Activated CD4-positive, CD25-positive, alpha-beta regulatory T cell treated with anti-CD3 and anti-CD28 coated beads, Interleukin-2, amount 50 U/mL, for 16 hours (primary cell): ENCODE measurements at places on chromosomes 12 and 14.

DNA sequence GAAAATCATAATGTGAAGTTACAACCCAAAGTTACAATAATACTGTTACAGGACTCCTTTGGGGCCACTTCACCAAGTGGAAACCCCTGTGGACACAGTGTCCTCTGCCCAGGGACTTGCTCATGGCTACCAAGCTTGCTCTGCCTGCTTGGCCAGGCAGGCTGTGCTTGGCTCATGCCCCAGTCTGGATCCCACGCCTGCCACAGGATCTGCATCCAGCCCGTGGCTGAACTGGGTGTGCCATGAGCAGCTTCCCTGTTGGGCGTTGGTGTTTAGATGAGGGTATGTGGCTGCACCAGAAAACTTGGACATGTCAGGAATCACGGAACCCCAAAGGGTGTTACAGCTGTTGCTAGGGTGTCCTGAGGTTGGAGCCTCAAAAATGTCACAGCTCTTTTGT, 820.9 kb downstream of the SLC6A15 start:
- no peak for DNase-seq

GRCh38 chr14:55746558-55746957, 166.6 kb downstream of the KTN1 start:
- DNase-seq, result no peak

- no peak for DNase-seq
These were observed 111.4 kb downstream of the ZFP36L1 start for GRCh38 chr14:68681256-68682011.

GRCh38 chr14:51185754-51186153, 54.3 kb upstream of the TMX1 start:
- no peak for DNase-seq
